ENCODE measurements at places on chromosomes 4 and X. TPM values are rescaled to one million over a fixed set of nuclear protein-coding genes. Genes with fewer than 3 reads are reported as not detected.

DNA sequence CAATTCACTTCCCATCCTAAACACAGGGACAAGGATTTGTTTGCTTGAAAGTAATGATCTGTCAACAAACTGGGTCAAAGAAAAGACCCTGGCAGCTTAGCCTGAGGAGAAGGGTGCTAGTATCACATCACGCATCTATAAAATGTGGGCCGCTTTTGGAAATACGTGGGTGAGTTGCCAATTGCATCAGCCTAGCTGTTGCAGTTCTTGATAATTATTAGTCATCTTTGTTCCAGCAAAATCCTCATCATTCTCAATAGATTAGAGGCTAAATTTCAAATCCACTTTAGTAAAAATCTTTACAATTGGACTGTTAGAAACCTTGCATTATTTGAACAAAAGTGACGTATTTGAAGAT, 33.6 kb upstream of the TAPT1 start:
- DNase-seq = no peak
- no peak overlapping the region for H3K27ac ChIP-seq
- H3K36me3 ChIP-seq = no peaks in the 10 kb centered on the region
- H3K27me3 ChIP-seq = no peaks in the 10 kb centered on the region

DNA sequence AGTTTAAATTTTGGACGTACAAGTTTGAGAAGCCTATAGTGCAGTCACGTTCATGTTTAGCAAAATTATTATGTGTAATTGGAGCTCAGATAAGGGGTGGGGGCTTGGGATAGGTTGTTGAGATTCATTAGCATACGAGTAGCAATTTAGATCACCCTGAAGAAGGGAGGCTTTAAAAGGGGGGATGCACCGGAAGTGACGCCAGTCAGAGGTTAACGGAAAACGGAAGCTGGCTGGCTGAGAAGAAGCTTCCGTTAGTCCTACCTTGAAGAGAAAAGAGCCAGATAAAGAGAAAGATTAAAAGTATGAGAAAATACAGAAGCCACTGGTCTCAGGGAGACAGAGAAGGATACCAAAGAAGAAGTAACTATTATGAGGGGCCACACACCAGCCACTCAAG, 1.1 kb upstream of the NXT2 start:
- H3K36me3 ChIP-seq = no peaks in the 10 kb centered on the region
- H3K27ac ChIP-seq = no peak overlapping the region
- DNase-seq = no peak
- no peaks in the 10 kb centered on the region for H3K4me1 ChIP-seq
- H3K4me3 ChIP-seq = no peak overlapping the region

- DNase-seq = no peak
- H3K4me1 ChIP-seq = no peaks in the 10 kb centered on the region
- no peaks in the 10 kb centered on the region for H3K36me3 ChIP-seq
- H3K4me3 ChIP-seq = no peak overlapping the region
Measured at GRCh38 chrX:118181030-118181429, 64.4 kb upstream of the KLHL13 start.

DNA sequence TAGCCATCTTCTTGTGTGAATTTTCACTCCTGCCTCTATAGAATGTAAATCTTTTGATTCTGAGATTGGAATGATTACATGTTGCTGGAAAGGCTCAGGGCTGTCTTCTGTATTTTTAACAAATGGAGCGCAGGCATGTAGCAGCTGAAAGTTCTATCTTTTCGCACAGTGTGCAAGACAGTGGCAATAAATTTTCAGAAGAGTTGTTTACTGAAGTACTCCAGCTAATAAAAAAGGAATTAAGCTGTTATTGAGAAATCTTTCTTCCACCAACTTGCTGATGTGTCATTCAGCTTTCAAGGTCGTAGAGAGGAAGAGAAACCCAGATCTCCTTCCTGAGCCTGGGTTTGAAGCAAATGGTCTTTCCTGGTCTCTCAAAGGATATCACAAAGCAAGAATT, 122.0 kb upstream of the PUDP start:
- no peak overlapping the region for H3K4me3 ChIP-seq
- no peak for DNase-seq
- no peaks in the 10 kb centered on the region for H3K36me3 ChIP-seq
- H3K4me1 ChIP-seq = no peaks in the 10 kb centered on the region
- no peaks in the 10 kb centered on the region for H3K27me3 ChIP-seq
- H3K27ac ChIP-seq = no peak overlapping the region

GRCh38 chr4:83272900-83273299, 11.7 kb downstream of the COQ2 start:
- peaks cover 2% of the 10 kb centered on the region for H3K4me1 ChIP-seq
- no peaks in the 10 kb centered on the region for H3K36me3 ChIP-seq
- DNase-seq = no peak
- H3K27ac ChIP-seq = no peak overlapping the region
- H3K27me3 ChIP-seq = no peaks in the 10 kb centered on the region

DNA sequence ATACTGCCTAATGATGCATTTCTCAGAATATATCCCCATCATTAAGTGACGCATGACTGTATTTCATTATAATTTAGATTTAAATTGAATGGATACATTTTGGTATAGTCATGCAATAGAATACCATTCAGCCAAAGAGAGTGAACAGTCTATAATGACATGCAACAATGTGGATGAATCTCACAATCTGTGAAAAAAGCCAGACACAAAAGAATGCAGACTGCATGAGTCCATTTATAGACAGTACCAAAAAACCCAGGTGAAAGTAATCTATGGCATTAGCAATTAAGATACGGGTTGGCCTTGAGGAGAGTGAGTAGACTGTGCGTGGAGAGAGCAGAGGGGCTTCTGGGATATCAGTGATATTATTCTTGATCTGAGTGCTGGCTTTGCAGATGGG, 239.7 kb upstream of the PGRMC2 start:
- no peaks in the 10 kb centered on the region for H3K36me3 ChIP-seq
- no peak overlapping the region for H3K4me3 ChIP-seq
- no peaks in the 10 kb centered on the region for H3K27me3 ChIP-seq
- DNase-seq = no peak

DNA sequence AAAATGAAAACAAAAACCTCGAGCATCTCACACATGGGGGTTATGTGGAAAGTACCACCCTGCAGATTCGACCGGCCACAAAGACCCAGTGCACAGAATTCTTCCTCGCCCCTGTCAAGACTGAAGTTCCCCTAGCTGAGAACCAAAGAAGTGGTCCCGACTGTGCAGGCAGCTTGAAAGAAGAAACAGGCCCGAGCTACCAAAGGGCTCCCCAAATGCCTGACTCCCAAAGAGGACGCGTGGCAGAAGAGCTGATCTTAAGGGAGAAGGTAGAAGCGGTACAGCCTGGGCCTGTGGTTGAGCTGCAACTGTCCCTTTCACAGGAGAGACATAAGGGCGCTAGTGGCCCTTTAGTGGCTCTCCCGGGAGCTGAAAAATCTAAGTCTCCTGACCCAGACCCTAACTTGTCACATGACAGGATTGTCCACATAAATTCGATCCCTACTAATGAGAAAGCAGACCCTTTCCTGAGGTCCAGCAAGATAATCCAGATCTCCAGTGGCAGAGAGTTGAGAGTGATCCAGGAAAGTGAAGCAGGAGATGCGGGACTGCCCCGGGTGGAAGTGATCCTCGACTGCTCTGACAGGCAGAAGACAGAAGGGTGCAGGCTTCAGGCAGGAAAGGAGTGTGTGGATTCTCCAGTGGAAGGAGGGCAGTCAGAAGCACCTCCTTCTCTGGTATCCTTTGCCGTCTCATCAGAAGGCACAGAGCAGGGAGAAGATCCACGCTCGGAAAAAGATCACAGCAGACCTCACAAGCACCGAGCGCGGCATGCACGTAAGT, 108.8 kb upstream of the MYOZ2 start:
- H3K36me3 ChIP-seq = peaks cover 22% of the 10 kb centered on the region
- H3K27ac ChIP-seq = peak overlapping the region; percentile 82
- no peaks in the 10 kb centered on the region for H3K4me1 ChIP-seq
- no peak for DNase-seq
- peak overlapping the region; percentile 50 for H3K4me3 ChIP-seq

- no peaks in the 10 kb centered on the region for H3K4me1 ChIP-seq
- no peaks in the 10 kb centered on the region for H3K27me3 ChIP-seq
- no peak overlapping the region for H3K27ac ChIP-seq
- H3K36me3 ChIP-seq = no peaks in the 10 kb centered on the region
Measured at GRCh38 chrX:143027275-143027674, 1.5 kb downstream of the SPANXN4 start.

DNA sequence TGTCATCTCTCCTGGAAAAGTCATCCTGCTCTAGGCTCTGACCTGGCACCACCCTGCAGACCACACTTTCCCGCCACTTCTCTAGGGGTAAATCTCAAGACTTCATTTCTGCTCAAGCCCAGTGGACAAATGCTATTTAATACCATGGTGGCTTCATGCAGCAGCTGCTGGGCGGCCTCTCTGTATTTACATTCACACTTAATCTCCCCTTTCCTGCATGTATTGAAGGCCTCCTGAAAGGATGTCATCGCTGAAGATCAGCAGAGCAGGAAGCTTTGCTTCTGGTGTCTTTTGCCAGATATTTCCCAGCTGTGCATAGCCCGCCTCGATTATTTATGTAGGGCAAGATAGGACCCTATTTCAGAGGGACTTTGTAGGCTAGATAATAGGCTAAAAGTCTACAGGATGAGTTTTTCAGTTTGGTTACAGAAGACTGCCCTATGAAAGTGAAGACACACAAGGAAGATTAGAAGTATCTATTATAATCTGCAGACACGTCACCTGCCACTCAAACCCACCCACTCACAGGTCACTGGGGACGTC, 17.2 kb downstream of the PROM1 start:
- DNase-seq = no peak
- H3K36me3 ChIP-seq = no peaks in the 10 kb centered on the region
- H3K4me3 ChIP-seq = no peak overlapping the region
- H3K4me1 ChIP-seq = no peaks in the 10 kb centered on the region

Gene NAT8L
- 5.2 TPM for total RNA-seq

Gene KCTD8
- 0.63 TPM for total RNA-seq

Gene RTL9
- 0.21 TPM for total RNA-seq

Gene BMP15
- total RNA-seq = not detected

All from tibial nerve (tissue), 4 donors.